ENCODE measurements at places on chromosomes 13 and 19.

DNA sequence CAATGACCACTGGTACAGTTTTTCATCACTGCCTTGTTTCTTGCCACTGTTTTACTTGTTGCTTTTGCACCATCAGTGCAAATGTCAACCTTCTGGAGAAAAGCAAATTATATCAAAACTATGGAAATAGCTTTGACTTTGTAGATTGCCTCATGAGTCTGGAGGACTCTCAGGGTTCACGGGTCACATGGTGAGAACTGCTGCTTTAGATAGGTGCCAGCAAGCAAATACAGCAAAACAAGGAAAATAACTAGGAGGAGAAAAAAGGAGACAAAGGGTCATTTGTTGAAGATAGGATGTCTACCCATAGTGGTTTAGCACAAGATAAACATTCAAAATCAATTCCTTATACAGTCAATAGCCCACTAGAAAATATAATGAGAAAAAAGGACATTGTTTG is 33.1 kb downstream of the POLR1D start:
- no peak for DNase-seq

DNA sequence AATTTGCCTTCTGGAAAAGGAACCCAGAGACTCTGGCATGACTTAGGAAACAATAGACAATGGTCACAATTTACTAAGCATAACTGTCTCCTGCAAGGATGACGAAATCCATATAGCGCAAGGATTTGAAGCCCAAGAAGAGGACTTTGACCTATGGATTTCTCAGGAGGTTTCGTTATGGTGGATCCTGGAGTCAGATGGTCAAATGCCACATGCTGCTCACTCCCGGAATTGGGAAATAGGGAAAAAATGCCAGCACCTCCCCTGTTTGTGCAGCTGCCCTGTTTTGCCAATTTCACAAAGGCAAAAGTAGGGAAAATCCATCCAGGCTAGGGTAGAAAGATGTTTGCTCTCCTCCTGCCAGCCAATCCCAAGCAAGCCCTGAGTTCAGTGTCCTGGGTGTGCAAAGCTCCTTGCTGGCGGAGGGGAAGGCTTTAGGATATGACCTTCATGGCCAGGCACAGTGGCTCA is 23.4 kb downstream of the RDH8 start:
- DNase-seq, result peak; percentile 22

DNA sequence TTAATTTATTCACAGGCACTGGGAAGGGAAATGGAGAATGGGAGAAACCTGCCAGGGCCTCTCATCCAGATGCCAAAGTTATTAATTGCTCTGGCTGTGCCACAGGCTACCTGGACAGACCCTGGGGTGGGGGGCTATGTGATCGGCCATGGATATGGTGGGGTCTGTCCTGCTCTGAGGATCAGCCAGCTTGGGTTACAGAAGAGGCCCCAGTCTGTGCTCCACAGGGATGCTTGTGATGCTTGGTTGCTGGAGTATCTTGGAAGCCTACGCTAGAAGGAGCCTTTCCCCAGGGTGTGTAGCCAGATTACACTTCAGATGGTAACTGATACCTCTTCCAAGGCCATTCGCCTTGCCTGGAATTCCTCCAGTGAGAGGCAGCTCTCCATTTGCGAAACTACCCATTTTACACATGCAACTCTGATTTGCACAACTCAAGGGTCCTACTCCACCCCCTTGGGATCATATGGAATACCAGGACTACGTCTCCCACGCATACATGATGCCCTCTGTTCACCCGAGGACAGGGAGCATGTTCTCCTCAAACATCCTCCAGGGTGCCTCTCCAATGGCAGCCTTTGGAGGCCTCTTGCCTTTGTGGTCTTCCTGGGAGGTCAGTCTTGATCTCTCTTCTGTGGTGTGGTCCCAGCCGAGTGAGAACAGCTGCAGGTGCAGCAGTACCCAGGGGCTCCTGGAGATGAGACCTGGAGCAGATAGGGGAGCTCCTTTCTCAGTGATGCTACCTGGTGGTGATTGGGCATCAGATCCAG is 186.6 kb upstream of the TSHZ3 start:
- DNase-seq, result no peak

- DNase-seq, result peak; percentile 95
Observed at GRCh38 chr19:6464070-6464873, at the start of gene CRB3. TSS of gene CRB3 (plus strand) at chr19:6464271. CDS start at chr19:6464702, 431 bp downstream.

DNA sequence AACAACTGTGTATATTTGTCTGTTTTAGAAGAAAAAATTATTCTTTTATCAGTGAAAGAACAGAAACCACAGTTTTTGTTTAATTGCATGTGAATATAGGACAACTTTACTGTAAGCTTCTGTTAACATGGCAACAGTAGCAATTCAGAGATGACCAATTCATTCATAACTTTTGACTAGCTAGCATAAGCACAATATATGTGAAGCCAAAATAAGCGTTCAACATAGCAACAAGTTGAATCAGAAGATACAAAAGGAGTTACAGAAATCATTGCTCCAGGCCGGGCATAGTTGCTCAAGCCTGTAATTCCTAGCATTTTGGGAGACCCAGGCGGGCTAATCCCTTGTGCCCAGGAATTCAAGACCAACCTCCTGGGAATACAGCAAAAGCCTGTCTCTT is 197.1 kb upstream of the GPC6 start:
- DNase-seq, result no peak
